ENCODE measurements at places on chromosomes 3 and 15.

GRCh38 chr15:38176691-38177090 lies 75.9 kb upstream of the SPRED1 start:
- H3K27me3 ChIP-seq, result no peaks in the 10 kb centered on the region
- H3K27ac ChIP-seq, result no peak overlapping the region
- no peak for DNase-seq
- H3K4me3 ChIP-seq, result no peak overlapping the region
- H3K4me1 ChIP-seq, result no peaks in the 10 kb centered on the region
- H3K36me3 ChIP-seq, result no peaks in the 10 kb centered on the region

- H3K36me3 ChIP-seq, result no peaks in the 10 kb centered on the region
- H3K4me1 ChIP-seq, result no peaks in the 10 kb centered on the region
- no peak overlapping the region for H3K27ac ChIP-seq
- DNase-seq, result no peak
These were observed 874.7 kb upstream of the GBE1 start for GRCh38 chr3:82636177-82636576.

- H3K27me3 ChIP-seq, result no peaks in the 10 kb centered on the region
- H3K4me3 ChIP-seq, result no peak overlapping the region
- H3K27ac ChIP-seq, result no peak overlapping the region
- no peaks in the 10 kb centered on the region for H3K4me1 ChIP-seq
- no peaks in the 10 kb centered on the region for H3K36me3 ChIP-seq
These were observed 216.7 kb upstream of the CFAP20DC start for GRCh38 chr3:59266551-59266950.

DNA sequence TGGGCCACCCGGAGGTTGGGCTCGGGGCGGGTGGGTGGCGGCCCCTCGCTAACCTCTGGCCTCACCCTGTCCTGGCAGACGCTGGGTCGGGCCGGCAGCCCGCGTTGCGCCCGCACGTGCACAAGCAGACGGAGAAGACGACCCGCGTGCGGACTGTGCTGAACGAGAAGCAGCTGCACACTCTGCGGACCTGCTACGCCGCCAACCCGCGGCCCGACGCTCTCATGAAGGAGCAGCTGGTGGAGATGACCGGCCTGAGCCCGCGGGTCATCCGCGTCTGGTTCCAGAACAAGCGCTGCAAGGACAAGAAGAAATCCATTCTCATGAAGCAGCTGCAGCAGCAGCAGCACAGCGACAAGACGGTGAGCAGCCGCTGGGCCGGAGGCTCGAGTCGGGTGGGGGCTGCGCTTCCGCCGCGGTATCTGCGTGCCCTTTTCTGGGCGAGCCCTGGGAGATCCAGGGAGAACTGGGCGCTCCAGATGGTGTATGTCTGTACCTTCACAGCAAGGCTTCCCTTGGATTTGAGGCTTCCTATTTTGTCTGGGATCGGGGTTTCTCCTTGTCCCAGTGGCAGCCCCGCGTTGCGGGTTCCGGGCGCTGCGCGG lies 3.7 kb downstream of the ISL2 start:
- H3K4me1 ChIP-seq, result peaks cover 61% of the 10 kb centered on the region
- no peaks in the 10 kb centered on the region for H3K36me3 ChIP-seq
- DNase-seq, result peak; percentile 67
- H3K27ac ChIP-seq, result no peak overlapping the region

DNA sequence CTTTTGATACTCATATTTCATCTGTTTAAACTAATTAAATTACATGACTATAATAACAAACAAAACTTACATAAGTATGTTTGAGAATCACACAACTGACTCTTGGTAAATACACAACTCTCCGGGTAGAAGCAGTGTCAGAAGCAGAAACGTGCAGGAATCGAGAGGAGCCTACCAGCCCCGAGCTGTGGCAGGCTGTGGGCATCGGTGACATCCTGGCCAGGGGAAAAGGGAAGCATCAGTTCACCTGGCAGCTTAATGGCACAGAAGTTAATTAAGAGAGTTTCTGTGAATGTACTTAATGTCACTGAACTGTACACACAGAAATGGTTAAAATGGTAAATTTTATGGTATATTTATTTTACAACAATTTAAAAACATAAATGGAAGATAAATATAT lies 90.2 kb downstream of the CRTC3 start:
- no peak for DNase-seq
- no peak overlapping the region for H3K4me3 ChIP-seq
- peaks cover 13% of the 10 kb centered on the region for H3K4me1 ChIP-seq
- no peak overlapping the region for H3K27ac ChIP-seq

DNA sequence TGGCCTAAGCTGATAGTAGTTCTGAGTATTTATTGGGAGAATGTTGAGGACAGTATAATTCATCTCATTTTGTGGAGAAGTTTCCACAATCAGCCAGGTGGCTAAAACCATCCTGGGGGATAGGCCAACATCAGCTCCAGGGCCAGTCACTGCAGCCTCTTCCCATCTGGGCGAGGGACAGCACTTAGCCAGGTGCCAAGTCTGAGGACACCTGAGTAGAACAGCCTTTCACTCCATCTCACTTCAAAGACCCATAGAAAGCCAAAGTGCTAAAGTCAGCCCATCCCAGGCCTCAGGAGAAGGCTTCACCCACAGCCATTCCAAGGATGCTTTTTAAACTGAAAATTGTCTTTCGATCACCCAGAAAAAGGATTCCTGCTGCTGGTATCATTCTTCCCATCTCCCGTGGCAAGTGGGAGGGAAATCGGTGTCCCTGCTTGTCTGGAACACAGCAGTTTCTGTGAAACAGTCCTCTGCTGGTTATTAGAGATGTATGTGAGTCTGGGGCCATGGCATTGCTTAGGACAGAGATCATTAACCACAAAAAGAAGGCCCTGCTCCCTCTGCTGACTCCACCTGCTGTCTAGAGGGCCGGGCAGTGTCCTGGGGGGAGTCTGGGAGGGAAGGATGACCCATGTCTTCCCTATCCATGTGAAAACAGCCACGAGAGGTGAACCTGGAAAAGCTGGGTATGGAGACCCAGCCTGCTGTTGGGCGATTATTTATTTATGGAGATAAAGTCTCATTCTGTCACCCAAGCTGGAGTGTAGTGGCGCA lies 9.6 kb downstream of the CALML4 start:
- no peak for DNase-seq
- H3K27me3 ChIP-seq, result no peaks in the 10 kb centered on the region
- no peak overlapping the region for H3K27ac ChIP-seq
- peaks cover 25% of the 10 kb centered on the region for H3K36me3 ChIP-seq

DNA sequence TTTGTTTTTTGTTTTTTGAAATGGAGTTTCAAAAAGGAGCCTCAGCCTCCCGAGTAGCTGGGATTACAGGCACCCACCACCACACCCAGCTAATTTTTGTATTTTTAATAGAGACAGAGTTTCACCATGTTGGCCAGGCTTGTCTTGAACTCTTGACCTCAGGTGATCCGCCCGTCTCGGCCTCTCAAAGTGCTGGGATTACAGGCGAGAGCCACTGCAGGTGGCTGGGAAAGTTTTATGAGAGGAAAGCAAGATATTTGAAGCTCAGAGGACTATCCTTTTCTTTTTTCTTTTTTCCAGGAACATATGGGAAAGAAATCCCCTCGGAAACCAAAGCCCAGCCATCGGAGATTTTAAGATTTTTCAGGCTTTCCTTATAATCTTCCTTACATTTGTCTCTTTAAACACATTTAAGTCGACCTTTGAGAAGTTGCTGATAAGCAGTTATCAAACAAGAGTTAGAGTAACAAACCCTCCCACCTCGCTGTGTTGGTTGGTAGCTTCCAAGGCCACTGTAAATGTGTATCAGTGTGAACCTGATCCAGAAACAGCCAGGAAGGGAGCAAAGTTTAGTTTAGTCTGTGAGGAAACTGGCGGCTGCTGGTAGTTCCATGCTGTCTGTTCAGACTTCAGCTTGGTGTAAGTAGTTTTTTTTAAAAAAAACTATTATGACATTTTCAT lies 34.5 kb upstream of the MAP3K13 start:
- no peaks in the 10 kb centered on the region for H3K36me3 ChIP-seq
- H3K4me3 ChIP-seq, result no peak overlapping the region
- peak; percentile 50 for DNase-seq
- peak overlapping the region; percentile 32 for H3K27ac ChIP-seq
- H3K27me3 ChIP-seq, result no peaks in the 10 kb centered on the region

DNA sequence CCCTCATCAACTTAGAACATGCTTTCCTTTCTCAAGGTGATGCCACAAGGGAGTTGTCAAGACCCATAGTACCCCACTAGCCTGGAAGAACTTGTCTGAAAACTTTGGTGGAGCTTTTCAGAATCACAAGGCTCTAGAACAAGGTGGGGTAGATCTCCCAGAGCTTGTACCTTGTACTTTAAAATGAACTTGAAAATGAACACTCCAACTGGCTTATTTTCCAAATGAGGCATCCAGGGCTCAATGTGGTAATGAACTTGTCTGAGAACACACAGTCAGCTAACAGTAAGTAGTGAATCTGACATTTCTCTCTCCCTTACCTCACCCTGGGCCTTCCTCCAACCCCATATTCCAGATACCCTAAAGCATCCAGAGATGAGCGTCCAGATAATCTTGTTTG lies 81.8 kb upstream of the THBS1 start:
- H3K4me3 ChIP-seq, result no peak overlapping the region
- peak overlapping the region; percentile 92 for H3K27ac ChIP-seq
- no peaks in the 10 kb centered on the region for H3K27me3 ChIP-seq
- no peaks in the 10 kb centered on the region for H3K36me3 ChIP-seq
- peak; percentile 92 for DNase-seq
- peaks cover 38% of the 10 kb centered on the region for H3K4me1 ChIP-seq

GRCh38 chr3:134332344-134332743 lies 41.9 kb downstream of the AMOTL2 start:
- DNase-seq, result no peak
- no peaks in the 10 kb centered on the region for H3K36me3 ChIP-seq
- peaks cover 40% of the 10 kb centered on the region for H3K4me1 ChIP-seq
- peak overlapping the region; percentile 74 for H3K27ac ChIP-seq

DNA sequence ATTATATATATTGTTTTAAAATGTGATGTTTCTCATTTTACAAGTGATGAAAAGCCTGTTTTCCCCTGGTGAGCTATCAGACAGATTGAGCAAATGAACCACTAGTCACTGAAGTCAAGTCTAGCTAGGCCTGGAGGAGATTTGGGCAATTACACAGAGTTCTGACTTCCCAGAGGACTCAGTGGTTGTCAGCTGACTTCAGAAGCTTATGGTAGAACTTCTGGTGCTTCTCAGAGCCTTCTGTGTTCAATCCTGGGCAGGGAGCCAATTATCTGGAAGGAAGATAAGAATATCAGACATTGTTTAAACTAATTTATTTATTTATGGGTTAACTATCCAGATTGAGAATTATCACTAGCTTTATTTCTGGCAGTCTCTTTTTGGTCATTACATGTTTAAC lies 37.7 kb upstream of the NAALADL2 start:
- H3K27me3 ChIP-seq, result no peaks in the 10 kb centered on the region
- no peak overlapping the region for H3K4me3 ChIP-seq
- H3K27ac ChIP-seq, result no peak overlapping the region

DNA sequence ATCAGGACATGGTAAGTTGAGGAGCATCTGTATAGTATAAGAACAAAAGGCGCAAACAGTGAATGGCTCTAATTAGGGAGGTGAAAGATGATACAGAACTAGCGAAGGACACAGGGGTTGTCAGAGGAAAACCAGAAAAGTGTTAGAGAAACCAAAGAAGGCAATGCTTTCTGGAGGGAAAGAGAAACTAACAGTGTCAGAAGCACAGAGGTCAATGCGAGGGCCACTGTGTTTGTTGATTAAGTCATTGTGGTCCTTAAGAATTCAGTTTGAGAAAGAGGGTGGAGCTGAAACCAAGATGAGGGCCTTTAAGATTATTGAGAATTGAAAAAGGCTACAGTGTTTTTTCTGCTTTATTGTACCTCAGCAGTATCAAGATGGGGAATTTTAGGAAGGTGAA lies 28.8 kb downstream of the ATG7 start:
- peaks cover 21% of the 10 kb centered on the region for H3K36me3 ChIP-seq
- no peak overlapping the region for H3K4me3 ChIP-seq
- no peaks in the 10 kb centered on the region for H3K4me1 ChIP-seq
- no peaks in the 10 kb centered on the region for H3K27me3 ChIP-seq
- DNase-seq, result no peak

Data from muscle of leg (tissue), 16 donors.